CD14-positive monocyte (primary cell): ENCODE measurements at places on chromosomes 2 and 18. TPM values are rescaled to one million over a fixed set of nuclear protein-coding genes. Genes with fewer than 3 reads are reported as not detected.
A peak's percentile ranks its signal among the peaks of the same experiment; 100 is the strongest.

CHRND gene
- polyA plus RNA-seq, result not detected

NPAS2 gene
- not detected for polyA plus RNA-seq

DNA sequence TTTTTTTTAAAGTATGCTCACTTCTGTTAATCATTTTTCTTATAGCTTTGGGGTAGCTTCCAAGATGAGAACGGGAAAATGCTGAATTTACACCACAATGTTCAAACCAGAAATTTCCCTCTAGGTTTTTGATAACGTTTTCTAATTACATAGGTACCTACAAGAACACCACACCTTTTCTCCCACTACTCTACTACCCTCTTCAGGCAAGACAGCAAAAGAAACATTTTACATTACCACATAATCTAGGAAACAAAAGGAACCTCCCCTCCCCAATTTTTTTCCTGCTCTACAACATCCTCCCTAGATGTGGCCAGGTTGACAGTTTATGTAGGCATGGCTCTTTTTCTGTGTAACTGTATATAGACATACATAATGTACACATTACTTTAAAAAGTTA lies 32.4 kb downstream of the NDUFAF7 start:
- H3K4me1 ChIP-seq, result peaks cover 5% of the 10 kb centered on the region
- H3K27me3 ChIP-seq, result no peaks in the 10 kb centered on the region
- DNase-seq, result no peak
- peaks cover 39% of the 10 kb centered on the region for H3K36me3 ChIP-seq
- no peak overlapping the region for H3K27ac ChIP-seq

DNA sequence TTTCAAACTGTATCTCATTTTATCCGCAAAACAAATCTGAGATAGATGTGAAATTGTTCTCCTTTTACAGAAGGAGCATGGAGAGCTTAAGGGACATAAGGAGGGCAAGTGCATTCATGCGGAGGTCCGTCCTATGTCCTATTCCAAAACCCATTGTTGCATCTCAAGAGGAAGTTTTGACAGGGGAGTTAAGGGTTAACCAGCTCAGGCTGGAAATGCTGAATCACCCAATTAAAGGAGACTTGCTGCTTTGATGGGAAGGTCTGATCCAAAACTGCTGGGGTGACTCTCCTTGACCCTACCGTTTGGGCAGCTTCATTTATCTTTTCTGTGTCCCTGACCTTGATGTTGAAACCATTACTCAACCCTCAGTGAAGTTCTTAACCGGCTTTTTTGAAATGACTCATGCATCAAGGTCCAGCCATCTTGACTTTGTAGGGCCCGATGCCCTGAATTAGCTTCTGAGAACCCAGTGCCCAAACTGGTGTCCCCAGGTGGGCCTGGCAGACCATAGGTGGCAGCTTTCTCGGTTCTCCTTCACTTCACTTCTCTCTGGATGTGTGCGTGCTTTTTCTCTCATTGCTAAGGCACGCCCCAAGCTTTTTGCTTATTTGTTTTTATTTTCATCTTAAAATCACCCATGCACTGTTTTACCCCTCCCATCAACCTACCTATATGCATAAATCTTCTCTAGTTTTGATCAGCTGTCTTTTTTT lies 15.9 kb upstream of the TXNDC2 start:
- H3K4me3 ChIP-seq, result no peak overlapping the region
- peak; percentile 73 for DNase-seq
- no peaks in the 10 kb centered on the region for H3K36me3 ChIP-seq
- no peaks in the 10 kb centered on the region for H3K27me3 ChIP-seq
- H3K27ac ChIP-seq, result peak overlapping the region; percentile 63

- no peak overlapping the region for H3K27ac ChIP-seq
- peaks cover 97% of the 10 kb centered on the region for H3K36me3 ChIP-seq
- H3K4me1 ChIP-seq, result no peaks in the 10 kb centered on the region
- H3K27me3 ChIP-seq, result no peaks in the 10 kb centered on the region
These were observed 86.1 kb downstream of the TRIP12 start for GRCh38 chr2:229835596-229836283.

DNA sequence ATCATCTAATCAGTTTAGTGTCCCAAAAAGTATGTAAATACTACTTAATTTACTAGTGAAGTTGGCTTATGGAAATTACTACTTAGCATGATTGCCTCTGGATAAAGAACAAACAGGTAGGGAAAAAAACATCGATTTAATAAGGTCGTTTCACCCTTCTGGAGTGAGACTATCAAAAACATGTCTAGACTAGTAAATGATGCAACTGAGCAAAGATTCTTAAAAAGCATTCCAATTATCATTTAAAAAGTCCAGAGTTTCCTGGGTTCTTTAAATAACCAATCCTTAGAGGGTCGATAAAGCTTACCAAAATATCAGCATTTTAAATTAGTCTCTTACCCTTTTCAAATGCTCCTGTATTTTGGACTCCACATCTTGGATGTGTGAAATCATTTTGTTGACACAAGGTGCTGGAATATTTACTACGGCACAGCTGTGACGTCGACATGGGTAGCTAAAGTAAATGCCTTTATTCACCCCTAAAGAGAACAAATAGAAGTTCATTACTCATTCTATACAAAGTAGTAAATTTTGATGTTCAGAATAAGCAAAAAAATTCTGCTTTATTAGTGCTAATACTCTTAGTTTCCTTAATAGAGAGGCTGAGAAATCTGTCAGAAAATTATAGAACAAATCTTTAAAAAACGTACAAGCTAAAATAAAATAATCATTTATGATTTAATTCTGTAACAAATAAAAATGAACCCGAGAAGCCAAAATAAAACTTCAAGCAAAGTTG lies 70.6 kb downstream of the CCDC178 start:
- no peak overlapping the region for H3K27ac ChIP-seq
- DNase-seq, result no peak
- H3K27me3 ChIP-seq, result no peaks in the 10 kb centered on the region
- no peak overlapping the region for H3K4me3 ChIP-seq
- H3K36me3 ChIP-seq, result no peaks in the 10 kb centered on the region
- H3K4me1 ChIP-seq, result no peaks in the 10 kb centered on the region

DNA sequence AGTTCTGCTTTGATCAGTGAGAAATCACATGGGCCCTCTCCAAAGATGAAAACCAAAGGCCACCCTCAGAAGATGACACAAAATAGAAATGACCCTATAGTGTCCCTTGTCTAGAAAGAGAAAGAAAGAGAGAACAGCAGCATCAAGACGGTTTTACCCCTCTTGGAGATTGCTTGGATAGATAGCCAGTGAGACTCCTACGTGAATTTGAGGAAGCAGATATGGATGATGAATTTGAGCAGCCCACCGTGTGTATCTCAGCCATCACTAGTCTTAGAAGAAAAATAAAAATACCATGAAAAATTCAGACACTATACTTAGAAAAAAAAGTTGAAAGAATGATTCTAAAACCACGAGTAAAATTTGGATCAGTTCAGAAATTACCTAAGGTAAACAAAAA lies 329.1 kb upstream of the CNTNAP5 start:
- H3K27ac ChIP-seq, result no peak overlapping the region
- no peaks in the 10 kb centered on the region for H3K36me3 ChIP-seq
- peaks cover 40% of the 10 kb centered on the region for H3K4me1 ChIP-seq
- no peaks in the 10 kb centered on the region for H3K27me3 ChIP-seq

DNA sequence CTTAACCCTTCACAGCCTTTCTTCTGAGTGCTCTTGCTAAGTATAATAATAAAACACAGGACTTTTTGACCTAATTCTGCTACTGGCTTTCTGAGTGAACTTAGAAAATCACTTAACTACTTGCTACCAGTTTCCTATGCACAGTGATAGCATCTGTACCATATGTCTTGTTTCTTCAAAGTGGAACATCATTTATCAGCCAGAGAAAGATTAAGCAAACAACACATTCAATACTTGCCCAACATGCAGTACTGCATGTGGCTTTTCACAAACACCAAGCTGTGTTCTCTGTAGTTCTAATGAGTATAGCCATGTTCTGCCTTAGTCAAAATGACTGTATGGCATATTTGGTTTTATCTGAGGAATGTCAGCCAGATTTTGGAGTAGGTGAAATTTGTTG lies 1286.6 kb upstream of the ZEB2 start:
- no peak overlapping the region for H3K27ac ChIP-seq
- DNase-seq, result no peak
- peaks cover 12% of the 10 kb centered on the region for H3K4me1 ChIP-seq
- H3K4me3 ChIP-seq, result no peak overlapping the region
- H3K36me3 ChIP-seq, result no peaks in the 10 kb centered on the region
- no peaks in the 10 kb centered on the region for H3K27me3 ChIP-seq
